ENCODE measurements at places on chromosomes 4 and X.
A peak's percentile ranks its signal among the peaks of the same experiment; 100 is the strongest.

GRCh38 chr4:5843573-5844530, 49.0 kb downstream of the CRMP1 start:
- peak; percentile 15 for DNase-seq

GRCh38 chrX:40434947-40435346, 145.8 kb upstream of the ATP6AP2 start:
- DNase-seq: no peak

GRCh38 chrX:26286836-26287235, 70.9 kb downstream of the MAGEB5 start:
- DNase-seq: no peak

- no peak for DNase-seq
Measured at GRCh38 chrX:77436271-77436670, 10.9 kb upstream of the FGF16 start.
